Mucosa of gallbladder (tissue), 1 donor: ENCODE measurements at places on chromosomes 3 and 15. TPM values are rescaled to one million over a fixed set of nuclear protein-coding genes. Genes with fewer than 3 reads are reported as not detected.

Gene ESYT3
- 5.1 TPM for total RNA-seq

Gene CKMT1B
- total RNA-seq: 52.7 TPM

Gene PPP2R3A
- 16.9 TPM for total RNA-seq

Gene MYEF2
- total RNA-seq: 41.1 TPM

Gene SOX2
- total RNA-seq: 0.55 TPM

Gene TERC
- 3.5 TPM for total RNA-seq

Gene SI
- 0.03 TPM for total RNA-seq

Gene TM4SF1
- total RNA-seq: 139 TPM

Gene FETUB
- total RNA-seq: not detected

Gene RAB6B
- total RNA-seq: 8.4 TPM

Gene ABHD2
- total RNA-seq: 430 TPM

Gene ELP6
- total RNA-seq: 23.8 TPM

- no peak for DNase-seq
Measured at GRCh38 chr3:124156866-124157712, 165.2 kb upstream of the ROPN1 start.

- no peak for DNase-seq
Measured at GRCh38 chr3:96294143-96294542, 520.3 kb upstream of the EPHA6 start.

DNA sequence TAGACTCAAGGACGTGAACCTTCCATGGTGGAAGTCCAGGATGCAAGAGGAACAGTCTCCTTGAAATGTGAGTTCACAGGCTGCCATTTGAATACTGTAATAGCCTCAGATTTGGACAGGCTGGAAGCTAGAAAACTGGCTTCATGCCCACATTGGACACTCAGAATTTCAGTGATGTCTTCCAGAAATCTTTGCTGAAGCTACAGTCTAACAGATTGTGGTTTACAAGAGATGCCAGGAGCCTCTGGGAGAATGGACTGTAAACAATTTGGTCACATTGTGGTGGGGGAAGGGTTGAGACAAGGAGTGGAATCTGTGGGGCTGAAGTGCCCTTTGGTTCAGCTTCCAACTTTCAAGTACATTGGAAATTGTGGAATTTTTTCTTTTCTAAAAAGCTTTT lies 252.0 kb upstream of the PROK2 start:
- peak; percentile 59 for DNase-seq

- DNase-seq: no peak
Measured at GRCh38 chr3:126542340-126543241, 16.1 kb downstream of the C3orf22 start.

- DNase-seq: no peak
Measured at GRCh38 chr3:21421096-21421495, 329.9 kb downstream of the ZNF385D start.

- no peak for DNase-seq
Measured at GRCh38 chr3:95289295-95289694, 1226.4 kb downstream of the NSUN3 start.

DNA sequence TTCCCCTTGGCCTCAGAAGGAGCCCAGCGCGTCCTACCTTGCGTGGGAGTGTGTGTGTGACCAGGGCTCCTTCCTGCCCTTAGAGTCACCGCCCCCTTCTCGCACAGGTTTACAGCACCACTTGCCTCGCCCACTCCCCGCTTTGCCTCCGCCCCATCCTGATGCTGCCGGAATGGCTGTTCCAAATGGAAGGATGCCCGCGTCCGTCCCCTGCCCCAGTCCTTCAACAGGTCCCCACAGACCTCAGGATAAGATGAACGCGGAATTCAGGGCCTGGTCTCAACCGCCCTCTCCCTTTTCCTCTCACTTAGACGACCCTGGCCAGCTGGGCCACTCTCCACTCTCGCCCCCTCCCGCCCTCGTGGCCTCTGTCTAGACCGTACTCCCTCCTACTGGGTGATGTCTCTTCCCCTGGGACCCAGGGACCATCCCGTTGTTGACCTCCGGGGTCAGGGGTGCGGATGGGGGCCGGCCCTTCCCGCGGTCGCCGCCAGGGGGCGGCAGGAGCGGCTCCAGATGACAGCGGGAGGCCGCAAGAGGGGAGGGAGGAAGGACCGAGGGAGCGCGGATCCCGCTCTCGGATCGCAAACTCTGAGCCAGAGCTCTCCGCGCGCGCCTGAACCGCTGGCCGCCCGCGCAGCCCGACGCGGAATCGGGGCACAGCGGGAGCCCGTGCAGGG lies at the start of gene THSD4:
THSD4 (plus strand) TSS at position 585 of the 680 bp plus-strand sequence.
- DNase-seq: peak; percentile 65

- no peak for DNase-seq
Measured at GRCh38 chr3:192844836-192845525, 72.7 kb downstream of the MB21D2 start.

GRCh38 chr3:37221407-37221806 lies 47.0 kb upstream of the LRRFIP2 start:
- DNase-seq: peak; percentile 36

- DNase-seq: no peak
Measured at GRCh38 chr3:55965776-55966175, 478.7 kb upstream of the WNT5A start.

DNA sequence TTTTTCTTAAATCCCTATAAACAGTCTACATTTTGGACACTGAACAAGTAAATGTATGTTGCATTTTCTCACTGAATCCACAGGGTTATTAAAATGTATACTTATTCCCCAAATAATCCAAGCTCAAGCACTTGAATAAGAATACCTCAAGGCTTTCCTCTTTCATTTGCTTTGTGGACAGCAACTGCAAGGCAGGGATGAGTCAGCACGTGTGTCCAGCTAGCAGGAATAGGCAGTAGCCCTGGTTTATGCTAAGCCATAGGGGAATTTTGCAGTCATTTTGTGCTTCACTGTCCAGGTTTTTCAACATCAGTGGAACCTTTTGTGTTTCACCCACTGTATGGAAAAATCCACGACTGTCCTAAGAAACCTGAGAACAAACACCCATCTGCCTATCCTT lies 96.7 kb upstream of the KCNMB2 start:
- DNase-seq: no peak

- no peak for DNase-seq
Measured at GRCh38 chr15:60634815-60635214, 155.9 kb upstream of the ICE2 start.

- no peak for DNase-seq
Measured at GRCh38 chr15:26091184-26091583, 228.1 kb upstream of the ATP10A start.

GRCh38 chr15:81331600-81331999 lies 7.7 kb upstream of the STARD5 start:
- DNase-seq: no peak

GRCh38 chr3:133210656-133211055 lies 172.5 kb downstream of the TMEM108 start:
- DNase-seq: no peak

GRCh38 chr3:144275005-144275404 lies 303.4 kb downstream of the DIPK2A start:
- no peak for DNase-seq

DNA sequence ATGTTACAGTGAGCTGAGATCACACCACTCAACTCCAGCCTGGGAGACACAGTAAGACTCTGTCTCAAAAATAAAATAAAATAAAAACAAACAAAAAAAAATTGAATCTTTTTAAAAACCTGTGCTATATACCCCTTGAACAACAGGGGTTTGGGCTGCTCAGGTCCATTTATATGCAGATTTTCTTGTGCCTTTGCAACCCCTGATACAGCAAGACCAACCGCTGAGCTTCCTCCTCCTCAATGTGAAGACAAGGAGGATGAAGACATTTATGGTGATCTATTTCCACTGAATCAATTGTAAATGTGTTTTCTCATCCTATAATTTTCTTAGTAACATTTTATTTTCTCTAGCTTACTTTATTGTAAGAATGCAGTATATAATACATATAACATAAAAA lies 831.0 kb upstream of the ARPP21 start:
- no peak for DNase-seq

- DNase-seq: no peak
Measured at GRCh38 chr3:162626172-162626571, 1129.6 kb downstream of the OTOL1 start.

DNA sequence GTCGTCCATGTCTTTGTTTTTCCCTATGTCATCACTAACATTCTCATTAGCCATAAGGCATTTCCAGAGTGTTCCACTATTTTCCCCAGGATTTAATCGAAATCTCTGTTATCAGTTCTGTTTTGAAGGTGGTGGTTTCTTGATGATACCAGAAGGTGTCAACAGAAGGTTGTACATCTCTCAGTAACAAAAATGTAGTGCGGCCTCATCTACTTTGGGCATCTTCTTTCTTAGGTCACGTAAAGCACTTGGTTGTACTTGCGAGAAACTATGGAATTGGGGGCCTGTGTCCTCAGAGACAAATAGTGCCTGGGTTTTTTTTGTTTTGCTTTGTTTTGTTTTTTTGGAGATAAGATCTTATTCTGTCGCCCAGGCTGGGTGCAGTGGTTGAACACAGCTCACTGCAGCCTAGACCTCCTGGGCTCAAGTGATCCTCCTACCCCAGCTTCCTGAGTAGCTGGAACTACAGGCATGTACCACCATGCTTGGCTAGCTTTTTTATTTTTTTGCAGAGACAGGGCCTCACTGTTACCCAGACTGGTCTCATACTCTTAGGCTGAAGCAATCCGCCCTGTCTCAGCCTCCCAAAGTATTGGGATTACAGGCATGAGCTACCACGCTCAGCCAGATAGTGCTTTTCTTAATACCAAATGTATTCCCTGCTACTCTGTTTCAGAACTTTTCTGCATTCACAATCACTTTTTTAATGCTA lies 61.2 kb upstream of the FURIN start:
- DNase-seq: no peak

DNA sequence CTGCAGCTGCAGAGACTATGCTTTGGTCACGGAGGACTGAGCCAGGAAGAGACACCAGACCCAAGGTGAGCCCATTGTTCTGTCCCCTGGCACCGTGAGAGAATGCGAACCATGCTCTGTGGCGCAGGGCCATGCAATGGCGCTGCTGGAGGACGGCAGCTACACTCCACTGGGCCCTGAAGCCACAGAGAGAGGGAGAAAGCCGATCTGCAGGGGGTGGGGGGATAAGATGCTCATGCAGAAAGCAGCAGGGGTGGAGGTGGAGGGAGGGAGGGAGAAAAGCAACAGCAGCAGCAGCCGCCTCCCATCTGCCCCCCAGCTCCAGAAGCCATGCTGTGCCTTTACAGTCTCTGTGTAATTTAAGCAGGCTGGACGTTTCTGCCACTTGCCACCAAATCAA lies 5.3 kb downstream of the BDH1 start:
- no peak for DNase-seq

GRCh38 chr3:66572938-66573710 lies 72.3 kb upstream of the LRIG1 start:
- no peak for DNase-seq

DNA sequence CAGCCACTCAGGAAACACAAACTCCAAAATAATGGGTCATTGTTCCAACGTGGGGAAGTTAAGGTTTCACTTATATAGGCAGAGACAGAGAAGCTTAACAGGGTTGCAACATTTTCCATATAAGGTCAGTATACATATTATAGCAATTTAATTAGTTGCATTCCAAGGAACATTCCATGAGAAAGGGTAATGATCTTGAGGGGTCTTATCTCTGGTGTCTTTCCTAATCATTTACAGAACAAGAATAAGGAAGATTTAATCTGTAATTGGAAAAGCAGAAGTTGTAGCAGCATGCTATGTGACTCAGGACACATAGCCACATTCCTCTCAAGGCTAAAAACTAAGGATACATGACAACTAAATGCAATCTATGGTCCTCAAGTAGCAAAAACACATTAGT lies 4.9 kb downstream of the MNS1 start:
- DNase-seq: no peak

GRCh38 chr15:98873441-98874218 lies 134.0 kb downstream of the PGPEP1L start:
- no peak for DNase-seq

DNA sequence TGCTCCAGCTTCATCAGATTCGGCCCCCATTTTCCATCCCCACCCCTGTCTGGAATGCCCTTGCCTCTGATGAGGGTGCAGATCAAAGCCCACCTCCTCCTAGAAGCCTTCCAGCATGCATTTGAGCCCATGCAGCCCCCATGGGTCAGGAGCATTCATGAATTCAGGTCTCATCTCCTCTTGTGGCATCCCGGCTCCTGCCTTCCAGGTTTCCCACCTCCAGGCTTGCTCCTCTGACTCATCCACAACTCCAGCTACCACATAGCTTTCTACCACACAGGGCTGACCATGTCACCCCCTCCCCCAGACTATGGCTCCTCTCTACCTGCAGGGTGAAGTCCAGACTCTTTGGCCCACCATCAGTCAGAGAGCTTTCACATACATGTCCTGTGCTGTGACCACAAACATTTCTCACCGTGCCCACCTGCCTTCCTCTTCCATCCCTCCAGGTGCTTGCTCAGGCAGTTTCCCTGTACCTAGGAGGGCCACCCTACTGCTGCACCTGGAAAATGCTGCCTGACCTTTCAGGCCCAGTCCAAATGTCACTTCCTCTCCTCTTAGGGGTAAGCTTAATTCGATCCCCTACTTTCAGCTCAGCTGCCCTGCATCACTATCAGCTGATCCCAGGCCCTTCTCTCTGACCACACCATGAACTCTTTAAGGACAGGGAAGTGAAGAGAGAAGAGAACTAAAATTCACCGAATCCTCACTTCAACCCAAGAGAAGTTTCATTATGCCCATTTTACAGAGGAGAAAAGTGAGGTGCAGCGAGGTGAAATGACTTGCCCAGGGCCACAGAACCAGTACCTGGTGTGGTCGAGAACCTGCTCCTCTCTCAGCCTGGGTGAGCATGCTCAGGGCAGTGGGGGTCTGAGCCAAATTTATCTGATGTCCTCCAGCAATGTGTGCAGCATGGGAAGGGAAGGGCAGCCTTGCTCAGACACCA lies 13.7 kb upstream of the FGD5 start:
- DNase-seq: no peak

GRCh38 chr15:78104566-78105475 lies 12.5 kb downstream of the SH2D7 start:
- DNase-seq: no peak

DNA sequence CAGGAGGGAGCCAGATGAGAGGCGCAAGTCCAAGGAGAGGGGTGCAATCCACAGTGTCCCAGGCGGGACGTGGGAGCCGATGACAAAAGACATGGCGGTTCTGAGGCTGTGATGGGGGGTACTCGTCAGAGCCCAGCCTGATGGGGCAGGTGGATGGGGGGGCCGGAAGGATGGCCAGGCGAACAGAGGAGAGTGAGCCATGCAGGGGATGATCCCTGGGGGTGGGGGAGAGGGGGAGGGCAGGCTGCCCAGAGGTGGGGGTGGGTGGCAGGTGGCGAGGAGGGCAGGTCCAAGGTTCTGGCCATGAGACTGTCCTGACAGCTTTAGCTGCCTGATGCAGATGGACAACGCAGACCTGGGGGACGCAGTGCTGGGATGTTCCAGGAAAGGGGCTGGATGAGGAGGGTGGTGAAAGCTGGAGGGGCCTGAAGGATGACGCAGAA lies 8.9 kb upstream of the CSPG4 start:
- DNase-seq: no peak

GRCh38 chr3:189848395-189849040 lies 217.3 kb downstream of the TP63 start:
- DNase-seq: no peak

DNA sequence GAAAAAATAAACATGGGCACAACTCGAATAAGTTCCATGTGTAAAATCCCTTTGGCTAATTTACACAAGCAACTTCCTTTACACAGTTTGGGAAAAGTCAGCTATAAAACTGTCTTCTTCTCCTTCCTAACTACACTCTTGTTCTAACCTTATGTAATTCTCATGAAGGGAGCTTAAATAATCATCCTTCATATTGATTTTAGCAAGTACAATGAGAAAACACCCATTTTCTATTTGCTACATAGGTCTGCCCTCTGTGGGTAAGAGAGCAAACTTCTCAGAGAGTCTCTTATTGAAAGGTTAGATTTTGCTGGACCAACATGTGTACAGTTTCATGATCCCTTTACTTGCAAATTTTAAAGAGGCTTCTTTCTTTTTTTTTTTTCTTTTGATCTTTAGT lies 398.5 kb downstream of the ROBO1 start:
- DNase-seq: no peak
